ENCODE measurements at places on chromosomes 1 and 21. TPM values are rescaled to one million over a fixed set of nuclear protein-coding genes. Genes with fewer than 3 reads are reported as not detected.

DNA sequence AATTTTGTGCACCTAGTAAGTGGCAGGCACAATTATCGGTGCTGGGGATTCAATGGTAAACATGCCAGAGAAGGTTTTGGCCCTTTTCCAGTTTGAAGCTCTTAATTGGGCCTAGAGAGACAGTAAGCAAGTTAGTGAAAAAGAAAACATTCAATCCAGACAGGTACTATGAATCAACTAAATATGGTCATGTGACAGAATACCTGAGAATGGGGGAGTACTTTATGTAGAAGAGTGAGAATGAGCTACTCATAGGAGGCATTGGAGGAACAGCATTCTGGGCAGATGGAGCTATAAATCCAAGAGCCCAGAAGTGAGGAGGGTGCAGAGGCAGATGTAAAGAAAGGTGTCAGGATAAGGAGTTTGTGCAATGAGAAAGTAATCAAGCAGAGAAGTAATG is 1017.9 kb downstream of the ADGRL2 start:
- peaks cover 12% of the 10 kb centered on the region for H3K4me1 ChIP-seq
- H3K27me3 ChIP-seq: no peaks in the 10 kb centered on the region
- no peak overlapping the region for H3K27ac ChIP-seq
- H3K4me3 ChIP-seq: peak overlapping the region; percentile 30
- no peaks in the 10 kb centered on the region for H3K36me3 ChIP-seq
- DNase-seq: no peak

DNA sequence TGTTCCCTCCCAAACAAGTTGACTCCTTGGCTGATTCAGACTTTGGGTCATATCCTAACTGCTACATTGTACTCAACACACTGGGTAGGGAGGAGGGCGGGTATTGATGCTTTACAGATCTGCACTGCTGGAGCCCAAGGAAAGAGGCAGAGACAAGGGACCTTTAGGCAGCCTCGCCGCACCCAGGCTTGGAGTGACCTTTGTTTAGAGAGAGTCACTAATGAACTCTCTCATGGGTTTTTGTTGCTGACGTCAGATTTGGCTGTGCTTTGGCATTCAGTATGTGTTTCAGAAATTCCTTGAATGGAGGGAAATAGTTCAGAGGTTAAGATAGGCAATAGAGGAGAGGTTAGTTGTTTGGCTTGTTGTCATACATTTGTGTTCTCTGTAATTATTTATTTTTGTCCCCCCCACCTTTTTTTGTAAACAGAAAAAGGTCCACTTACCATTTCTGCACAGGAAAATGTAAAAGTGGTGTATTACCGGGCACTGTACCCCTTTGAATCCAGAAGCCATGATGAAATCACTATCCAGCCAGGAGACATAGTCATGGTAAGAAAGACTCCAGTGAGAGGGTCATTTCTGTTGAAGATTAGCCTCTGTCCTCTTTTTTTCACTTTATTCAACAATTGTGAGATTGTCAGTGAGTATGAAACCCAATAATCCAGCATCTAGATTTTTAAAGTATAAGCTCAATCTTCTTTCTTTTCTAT is 116.1 kb downstream of the ATP5PO start:
- H3K4me3 ChIP-seq: no peak overlapping the region
- no peak for DNase-seq
- no peaks in the 10 kb centered on the region for H3K27me3 ChIP-seq
- H3K4me1 ChIP-seq: no peaks in the 10 kb centered on the region

DNA sequence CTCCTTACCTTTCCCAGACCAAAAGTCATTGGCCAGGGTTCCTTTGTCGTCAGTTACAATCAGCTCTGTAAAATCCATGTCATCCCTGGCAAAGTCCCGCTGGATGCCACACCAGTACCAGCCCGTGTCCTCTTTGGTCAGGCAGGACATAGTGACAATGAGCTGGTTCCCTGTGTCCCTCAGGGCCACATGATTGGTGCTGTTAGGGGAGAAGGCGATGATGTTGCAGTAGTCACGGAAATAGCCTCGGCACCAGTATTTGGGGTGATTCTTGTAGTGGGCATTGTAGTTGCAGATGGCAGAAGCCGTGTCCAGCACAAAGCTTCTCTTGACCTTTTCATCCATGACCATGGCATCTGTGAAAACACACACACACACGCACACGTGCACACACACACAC is 14.8 kb downstream of the ADORA3 start:
- no peaks in the 10 kb centered on the region for H3K36me3 ChIP-seq
- peaks cover 3% of the 10 kb centered on the region for H3K4me1 ChIP-seq
- H3K27me3 ChIP-seq: no peaks in the 10 kb centered on the region
- no peak overlapping the region for H3K4me3 ChIP-seq
- peak overlapping the region; percentile 48 for H3K27ac ChIP-seq

DNA sequence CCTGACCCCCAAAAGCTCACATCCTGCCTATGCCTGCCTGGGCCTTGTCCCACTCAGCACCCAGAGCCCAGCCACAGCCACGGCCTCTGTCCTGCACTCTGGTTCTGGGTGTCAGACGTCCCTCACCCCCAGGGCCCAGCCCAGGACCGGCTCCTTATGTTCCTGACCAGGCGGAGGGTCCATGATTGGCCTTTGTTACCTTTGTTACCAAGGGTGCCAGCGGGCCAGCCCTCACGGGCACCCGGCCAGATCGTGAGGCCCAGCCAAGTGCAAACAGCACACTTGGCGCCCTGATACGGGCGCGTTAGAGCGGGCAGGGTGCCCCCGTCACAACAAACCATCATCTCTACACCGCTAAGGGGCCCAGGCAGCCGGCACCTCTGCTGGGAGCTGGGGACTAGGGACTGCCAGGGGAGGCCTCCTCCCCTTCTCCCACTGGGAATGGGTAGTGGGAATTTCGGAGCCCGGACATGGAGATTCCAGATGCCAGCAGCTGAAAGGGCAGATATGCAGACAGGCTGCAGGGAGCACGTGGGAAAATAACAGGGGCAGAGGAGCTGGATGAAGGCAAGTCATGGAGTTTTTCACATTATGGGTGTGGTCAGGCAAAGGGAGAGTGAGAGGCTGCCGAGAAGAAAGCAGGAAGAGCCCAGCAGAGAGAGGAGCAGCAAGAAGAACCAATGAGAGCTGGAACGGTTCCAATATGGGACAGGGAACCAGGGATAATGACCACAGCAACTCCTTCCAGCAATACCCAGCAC is 22.1 kb downstream of the HSPG2 start:
- H3K27me3 ChIP-seq: no peaks in the 10 kb centered on the region
- no peak overlapping the region for H3K4me3 ChIP-seq
- H3K27ac ChIP-seq: no peak overlapping the region
- no peaks in the 10 kb centered on the region for H3K36me3 ChIP-seq
- no peak for DNase-seq
- H3K4me1 ChIP-seq: peaks cover 6% of the 10 kb centered on the region

DNA sequence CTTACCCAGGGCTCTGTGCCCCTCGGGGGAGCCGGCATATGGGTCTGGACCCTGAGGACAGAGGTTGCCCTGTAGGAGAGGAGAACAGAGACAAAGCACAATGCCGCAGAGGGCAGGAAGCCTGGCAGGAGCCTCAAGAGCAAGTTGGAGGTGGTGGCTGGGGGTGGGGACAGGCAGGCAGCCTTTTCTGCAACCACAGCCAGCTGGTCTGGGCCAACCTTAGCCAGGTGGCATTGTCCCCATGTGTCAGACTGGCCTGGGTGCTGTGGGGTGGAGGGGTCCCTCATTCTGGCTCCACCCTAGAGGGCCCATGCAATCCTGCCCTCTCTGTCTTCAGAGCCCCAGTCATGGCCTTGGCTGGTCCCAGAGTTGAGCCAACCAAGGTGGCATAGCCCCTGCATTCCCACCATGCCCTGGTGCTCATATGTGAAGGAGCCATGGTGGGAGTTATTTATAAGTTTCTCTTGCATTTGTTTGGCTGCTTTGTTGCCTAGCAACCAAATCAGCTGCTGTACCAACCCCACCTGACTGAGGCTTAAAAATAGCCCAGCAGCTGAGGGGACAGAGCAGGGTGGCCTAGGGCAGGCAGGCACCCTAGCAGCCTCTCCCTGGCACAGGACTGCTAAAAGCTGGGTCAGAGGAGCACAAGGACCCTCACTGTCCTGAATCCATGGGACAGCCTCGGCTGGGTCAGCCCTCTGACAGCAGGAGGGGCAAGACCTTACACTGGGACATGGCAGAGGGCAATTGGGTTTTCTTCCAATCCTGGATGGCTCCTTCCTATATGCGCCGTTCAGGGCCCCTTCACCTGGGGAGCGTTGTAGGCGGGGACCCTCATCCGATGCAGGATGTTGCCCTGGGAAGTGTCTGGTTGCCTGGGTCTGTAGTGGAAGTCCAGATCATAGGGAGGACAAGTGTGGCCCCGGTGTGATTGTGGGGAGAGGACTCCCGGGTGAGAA is 19.5 kb downstream of the MAP7D1 start:
- H3K27me3 ChIP-seq: no peaks in the 10 kb centered on the region
- no peaks in the 10 kb centered on the region for H3K4me1 ChIP-seq

- DNase-seq: no peak
- H3K27ac ChIP-seq: no peak overlapping the region
- H3K4me1 ChIP-seq: peaks cover 31% of the 10 kb centered on the region
- peaks cover 16% of the 10 kb centered on the region for H3K36me3 ChIP-seq
These were observed 21.3 kb downstream of the DUSP10 start for GRCh38 chr1:221720545-221720944.

- no peaks in the 10 kb centered on the region for H3K27me3 ChIP-seq
- no peak overlapping the region for H3K4me3 ChIP-seq
- H3K36me3 ChIP-seq: no peaks in the 10 kb centered on the region
- H3K27ac ChIP-seq: no peak overlapping the region
These were observed 109.3 kb upstream of the SPATA6 start for GRCh38 chr1:48581270-48581669.

DNA sequence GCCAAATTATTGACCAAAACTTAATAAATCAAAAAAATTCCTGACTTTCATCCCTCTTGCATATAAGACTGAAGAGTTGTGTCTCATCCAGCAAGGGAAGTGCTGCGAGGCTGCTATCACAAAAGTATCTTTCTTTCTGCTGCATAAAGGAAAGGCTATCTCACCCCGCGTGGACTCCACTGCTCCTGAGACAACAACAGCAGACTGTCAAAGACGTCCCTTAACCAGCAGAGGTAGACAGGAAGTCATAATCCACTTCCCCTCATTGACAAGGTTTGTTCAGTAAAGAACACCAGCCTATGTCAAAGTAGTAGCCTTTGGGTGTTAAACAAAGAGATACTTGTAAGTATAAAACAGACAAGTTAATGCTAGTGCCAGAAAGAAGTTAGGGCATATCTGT is 29.4 kb downstream of the VPS26C start:
- H3K36me3 ChIP-seq: peaks cover 19% of the 10 kb centered on the region
- no peak overlapping the region for H3K4me3 ChIP-seq
- H3K4me1 ChIP-seq: peaks cover 7% of the 10 kb centered on the region

- H3K27ac ChIP-seq: peak overlapping the region; percentile 89
- H3K4me1 ChIP-seq: peaks cover 24% of the 10 kb centered on the region
- H3K27me3 ChIP-seq: no peaks in the 10 kb centered on the region
- no peak for DNase-seq
- peaks cover 3% of the 10 kb centered on the region for H3K36me3 ChIP-seq
These were observed 1.4 kb downstream of the PMF1 start for GRCh38 chr1:156214024-156214748.

GRCh38 chr1:110021285-110021684 is 13.1 kb upstream of the STRIP1 start:
- no peak overlapping the region for H3K4me3 ChIP-seq
- DNase-seq: no peak
- no peak overlapping the region for H3K27ac ChIP-seq
- H3K36me3 ChIP-seq: peaks cover 31% of the 10 kb centered on the region
- H3K27me3 ChIP-seq: no peaks in the 10 kb centered on the region

GRCh38 chr1:198856601-198857000 is 217.8 kb downstream of the PTPRC start:
- no peak for DNase-seq
- no peak overlapping the region for H3K4me3 ChIP-seq
- H3K27ac ChIP-seq: no peak overlapping the region
- peaks cover 10% of the 10 kb centered on the region for H3K36me3 ChIP-seq
- peaks cover under 1% of the 10 kb centered on the region for H3K4me1 ChIP-seq
- no peaks in the 10 kb centered on the region for H3K27me3 ChIP-seq

DNA sequence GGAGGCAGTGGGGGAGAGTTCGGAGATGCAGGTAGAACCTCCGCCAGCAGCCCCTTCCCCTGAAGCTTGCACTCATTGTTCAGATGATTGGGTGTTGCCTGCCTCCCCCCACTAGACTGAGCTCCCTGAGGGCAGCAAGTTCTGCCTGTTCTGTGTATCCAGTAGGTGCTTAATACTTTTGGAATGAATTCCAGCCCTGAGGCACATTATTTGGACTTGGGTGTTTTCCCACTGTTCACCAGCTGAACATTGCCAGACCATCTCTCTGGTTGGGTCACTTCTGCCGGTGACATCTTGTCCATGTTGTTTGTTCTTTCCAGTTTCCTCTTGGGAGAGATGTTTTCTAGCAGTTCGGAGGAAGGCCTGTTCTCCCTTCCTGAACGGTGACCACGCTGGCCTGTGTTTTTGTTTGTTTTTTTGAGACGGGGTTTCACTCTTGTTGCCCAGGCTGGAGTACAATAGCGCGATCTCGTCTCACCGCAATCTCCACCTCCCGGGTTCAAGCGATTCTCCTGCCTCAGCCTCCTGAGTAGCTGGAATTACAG is 48.7 kb downstream of the SPSB1 start:
- peaks cover 2% of the 10 kb centered on the region for H3K4me1 ChIP-seq
- H3K36me3 ChIP-seq: peaks cover 4% of the 10 kb centered on the region

- peak; percentile 44 for DNase-seq
- peaks cover 58% of the 10 kb centered on the region for H3K4me1 ChIP-seq
- H3K4me3 ChIP-seq: peak overlapping the region; percentile 72
- no peaks in the 10 kb centered on the region for H3K27me3 ChIP-seq
- peak overlapping the region; percentile 96 for H3K27ac ChIP-seq
These were observed 2.5 kb upstream of the GBP4 start for GRCh38 chr1:89201106-89201794.

- no peak overlapping the region for H3K27ac ChIP-seq
- peaks cover 9% of the 10 kb centered on the region for H3K4me1 ChIP-seq
- no peak overlapping the region for H3K4me3 ChIP-seq
- DNase-seq: no peak
- H3K27me3 ChIP-seq: no peaks in the 10 kb centered on the region
- peaks cover 5% of the 10 kb centered on the region for H3K36me3 ChIP-seq
These were observed 50.9 kb downstream of the DISP1 start for GRCh38 chr1:222865718-222866117.

- H3K4me1 ChIP-seq: peaks cover 10% of the 10 kb centered on the region
- peaks cover 11% of the 10 kb centered on the region for H3K36me3 ChIP-seq
- no peak for DNase-seq
- H3K27ac ChIP-seq: no peak overlapping the region
- H3K4me3 ChIP-seq: no peak overlapping the region
- H3K27me3 ChIP-seq: no peaks in the 10 kb centered on the region
These were observed 428.8 kb downstream of the SMYD3 start for GRCh38 chr1:246078126-246078887.

GRCh38 chr1:202628646-202629215 is 81.5 kb downstream of the SYT2 start:
- H3K27me3 ChIP-seq: peaks cover 28% of the 10 kb centered on the region
- no peak for DNase-seq
- H3K27ac ChIP-seq: peak overlapping the region; percentile 36
- H3K36me3 ChIP-seq: no peaks in the 10 kb centered on the region
- H3K4me1 ChIP-seq: peaks cover 51% of the 10 kb centered on the region
- peak overlapping the region; percentile 59 for H3K4me3 ChIP-seq

GRCh38 chr1:37892151-37893047 is 33.0 kb upstream of the MTF1 start:
- peaks cover 5% of the 10 kb centered on the region for H3K4me1 ChIP-seq
- H3K4me3 ChIP-seq: no peak overlapping the region
- peaks cover 6% of the 10 kb centered on the region for H3K36me3 ChIP-seq

FCRL5 gene
- 69.9 TPM for polyA plus RNA-seq

TMPRSS3 gene
- not detected for polyA plus RNA-seq

ZNF593OS gene
- polyA plus RNA-seq: 1.1 TPM

CNTN2 gene
- not detected for polyA plus RNA-seq

FCGR1A gene
- not detected for polyA plus RNA-seq

LCE3E gene
- not detected for polyA plus RNA-seq

KCNJ6 gene
- not detected for polyA plus RNA-seq

All from naive B cell (primary cell).